ENCODE measurements at places on chromosomes 16 and 17.
A peak's percentile ranks its signal among the peaks of the same experiment; 100 is the strongest.

GRCh38 chr17:59627770-59628171 is 8.1 kb downstream of the CLTC start:
- no peak for DNase-seq

DNA sequence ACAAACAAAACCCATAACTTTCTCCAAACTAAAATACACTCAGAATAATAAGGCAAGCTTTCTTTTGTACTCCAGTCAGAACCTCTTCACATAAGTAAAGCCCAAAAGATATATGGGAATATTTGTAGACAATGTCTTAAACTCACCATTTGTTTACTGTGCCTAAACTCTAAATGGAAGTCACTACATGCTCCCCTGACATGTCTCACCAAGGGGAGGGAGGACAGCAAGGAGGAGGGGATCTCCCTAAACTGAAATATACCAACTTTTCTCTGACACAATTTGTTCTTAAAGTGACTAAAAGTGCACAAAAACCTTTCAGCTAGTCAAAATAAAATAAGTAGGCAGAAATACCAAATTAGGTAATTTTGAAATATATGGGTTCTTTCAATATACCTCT is 38.5 kb downstream of the GRB7 start:
- no peak for DNase-seq

DNA sequence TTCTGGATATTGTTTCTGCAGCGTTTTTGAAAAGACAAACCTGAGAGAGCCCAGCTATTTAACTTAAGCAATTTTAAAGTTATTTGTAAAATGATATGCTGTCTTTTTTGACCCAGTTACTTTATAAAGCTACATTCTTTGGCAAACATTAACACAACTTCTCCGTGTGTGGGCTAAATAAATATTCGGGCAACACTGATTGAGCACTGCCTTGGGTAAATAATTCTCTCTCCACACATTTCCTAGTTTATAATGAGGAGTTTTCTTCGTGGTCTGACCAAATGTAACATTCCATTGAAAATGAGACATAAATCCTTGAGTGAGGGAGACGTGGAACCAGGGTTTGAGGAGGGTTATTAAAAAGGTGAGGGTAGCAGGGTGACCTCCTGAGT is 142.8 kb downstream of the WWOX start:
- no peak for DNase-seq

DNA sequence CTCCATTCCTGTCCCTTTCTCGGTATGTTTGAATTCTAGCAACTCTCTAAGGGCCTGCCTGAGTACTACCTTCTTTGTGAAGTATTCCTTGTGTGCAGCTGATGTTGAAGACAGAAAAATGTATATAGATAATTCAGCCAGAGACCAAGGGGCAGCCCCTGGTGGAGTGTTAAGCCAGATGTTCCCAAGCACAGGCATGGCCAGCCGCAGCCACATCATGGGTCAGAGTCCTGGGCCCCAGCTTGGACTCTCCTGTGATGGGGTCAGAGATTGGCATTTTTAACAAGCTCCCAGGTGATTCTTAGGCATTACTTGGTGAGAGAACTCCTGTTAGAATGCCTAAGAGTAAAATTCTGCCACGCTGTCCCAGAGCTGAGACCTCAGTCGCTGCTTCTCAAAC is 100.8 kb downstream of the IRF8 start:
- DNase-seq, result no peak

- DNase-seq, result peak; percentile 97
These were observed 82.3 kb downstream of the CCDC182 start for GRCh38 chr17:57662644-57663308.

DNA sequence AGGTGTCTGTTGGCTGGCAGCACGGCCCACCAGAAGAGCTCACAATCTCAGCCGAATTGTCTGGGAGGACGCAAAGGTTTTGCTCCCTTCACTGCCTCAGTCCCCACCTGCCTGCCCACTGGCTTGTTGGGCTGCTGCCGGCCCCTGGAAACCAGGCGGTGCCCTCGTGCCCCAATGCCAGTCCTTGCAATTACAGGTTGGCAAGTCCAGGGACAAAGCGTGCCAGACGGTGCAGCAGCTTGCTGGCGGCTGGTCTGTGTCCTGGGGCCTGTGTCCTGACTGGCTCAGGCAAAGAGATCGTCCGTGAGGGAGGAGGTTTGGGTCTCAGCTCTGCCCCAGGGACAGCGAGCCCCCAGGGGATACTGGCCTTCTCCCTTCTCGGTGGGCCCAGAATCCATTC is 24.6 kb upstream of the SPNS2 start:
- DNase-seq, result no peak

- no peak for DNase-seq
These were observed 46.7 kb downstream of the USP32 start for GRCh38 chr17:60345233-60345632.

GRCh38 chr17:227946-228615 is 46.6 kb upstream of the DOC2B start:
- DNase-seq, result no peak

GRCh38 chr17:15281909-15282308 is 16.8 kb upstream of the PMP22 start:
- DNase-seq, result no peak

DNA sequence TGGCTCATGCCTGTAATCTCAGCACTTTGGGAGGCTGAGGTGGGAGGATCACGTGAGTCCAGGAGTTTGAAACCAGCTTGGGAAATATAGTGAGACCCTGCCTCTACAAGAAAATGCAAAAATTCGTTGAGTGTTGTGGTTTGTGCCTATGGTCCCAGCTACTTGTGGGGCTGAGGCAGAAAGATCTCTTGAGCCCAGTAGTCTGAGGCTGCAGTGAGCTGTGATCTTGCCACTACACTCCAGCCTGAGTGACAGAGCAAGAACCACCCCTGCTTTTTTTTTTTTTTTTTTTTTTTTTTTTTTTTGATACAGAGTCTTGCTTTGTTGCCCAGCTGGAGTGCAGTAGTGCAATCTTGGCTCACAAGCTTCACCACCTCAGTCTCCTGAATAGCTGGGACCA is 34.0 kb downstream of the ITGB3 start:
- DNase-seq, result no peak

DNA sequence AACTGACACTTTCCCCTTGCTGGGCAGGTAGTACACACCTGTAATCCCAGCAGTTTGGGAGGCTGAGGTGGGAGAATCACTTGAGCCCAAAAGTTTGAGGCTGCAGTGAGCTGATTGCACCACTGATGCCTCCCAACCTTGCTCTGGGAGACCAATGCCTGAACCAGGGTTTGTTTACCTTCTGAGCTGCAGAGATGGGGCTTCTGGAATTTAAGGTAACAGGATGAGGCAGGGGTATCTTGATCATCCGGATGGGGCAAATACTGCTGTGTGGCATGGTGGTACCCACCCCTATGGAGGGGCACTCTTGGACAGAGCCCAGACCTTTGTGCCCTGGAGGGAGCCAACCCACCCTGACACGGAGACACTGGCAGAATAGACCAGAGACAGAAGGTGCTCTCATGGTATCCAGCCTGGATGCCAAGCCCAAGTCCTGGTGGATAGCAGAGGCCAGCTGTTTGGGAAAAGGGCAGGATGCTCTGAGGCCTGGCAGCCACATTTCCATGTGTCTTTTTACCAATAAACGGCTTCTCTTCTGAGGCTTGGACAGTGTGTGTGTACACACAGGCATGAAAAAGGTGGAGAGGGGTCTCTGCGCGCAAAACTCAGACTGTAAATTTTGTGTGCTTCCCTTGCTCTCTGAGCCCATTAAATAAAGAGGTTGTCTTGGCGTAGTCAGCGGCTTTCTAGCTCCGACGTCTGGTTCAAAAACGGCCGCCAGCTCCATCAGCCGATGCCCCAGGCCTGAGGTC is 4.4 kb downstream of the ZNF48 start:
- DNase-seq, result no peak

GRCh38 chr16:87424266-87424665 is 32.1 kb downstream of the MAP1LC3B start:
- DNase-seq, result no peak

DNA sequence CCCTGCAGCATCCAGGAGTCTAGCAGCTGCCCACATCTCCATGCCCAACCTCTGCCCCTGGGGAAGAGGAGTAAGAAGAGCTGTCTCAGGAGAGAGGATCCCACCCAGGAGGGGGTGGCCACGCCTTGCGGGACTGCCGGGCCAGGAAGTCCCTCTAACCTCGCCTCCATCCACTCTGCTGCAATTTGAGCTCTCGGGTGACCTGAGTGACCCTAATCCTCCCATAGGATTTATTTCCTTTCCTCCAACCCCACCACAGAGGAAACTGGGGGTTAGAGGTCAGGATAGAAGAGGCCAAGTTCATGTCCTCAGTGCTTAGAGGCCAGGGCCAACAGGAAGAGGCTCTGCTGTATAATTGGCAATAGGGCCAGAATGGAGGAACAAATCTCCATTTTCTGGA is 22.6 kb upstream of the NGFR start:
- DNase-seq, result no peak

GRCh38 chr16:79623824-79624223 is 23.3 kb upstream of the MAF start:
- no peak for DNase-seq

GRCh38 chr16:8753416-8754054 is 43.9 kb downstream of the TMEM186 start:
- DNase-seq, result no peak

- no peak for DNase-seq
These were observed 3.5 kb downstream of the FMNL1 start for GRCh38 chr17:45225051-45225700.

- DNase-seq, result no peak
These were observed 386.0 kb downstream of the SOX9 start for GRCh38 chr17:72506773-72507172.

DNA sequence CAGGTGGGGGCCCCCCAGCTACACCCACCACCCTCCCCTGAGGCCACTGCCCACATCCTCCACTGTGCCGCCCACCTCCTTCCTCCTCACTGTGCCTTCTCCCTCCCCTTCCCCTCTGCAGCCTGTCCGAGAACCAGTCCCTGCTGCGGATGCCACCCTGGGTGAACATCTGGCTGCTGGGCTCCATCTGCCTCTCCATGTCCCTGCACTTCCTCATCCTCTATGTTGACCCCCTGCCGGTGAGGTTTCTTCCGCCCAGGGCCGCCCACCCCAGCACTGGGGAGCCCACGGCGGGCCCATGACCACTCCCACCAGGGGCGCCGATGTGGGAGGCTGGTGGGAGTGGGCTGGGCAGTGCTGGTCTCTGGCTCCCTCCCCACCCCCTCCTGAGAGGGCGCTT is 22.1 kb downstream of the RABEP2 start:
- no peak for DNase-seq

DNA sequence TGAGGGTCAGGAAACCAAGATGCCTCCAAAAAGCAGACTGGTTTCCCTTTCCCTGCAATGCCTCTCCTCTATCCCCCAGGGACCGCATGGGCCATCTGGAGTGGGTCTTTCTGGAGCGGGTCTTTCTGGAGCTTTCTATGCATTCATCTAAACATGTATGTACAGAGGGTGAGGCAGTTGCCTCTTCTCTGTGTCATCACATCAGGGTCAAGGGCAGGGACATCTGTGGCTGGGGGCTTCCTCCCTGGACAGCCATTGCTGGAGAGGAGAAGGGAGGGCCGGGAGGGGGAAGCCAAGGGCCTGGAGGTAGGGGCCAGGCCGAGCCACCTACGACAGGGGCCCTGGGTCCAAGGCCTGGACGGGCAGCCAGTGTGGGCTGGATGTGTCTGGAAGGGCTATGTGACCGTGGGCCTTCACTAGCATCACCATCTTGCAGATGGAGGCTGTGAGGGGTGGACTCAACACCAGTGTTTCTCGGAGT is 840 bp downstream of the ADCY7 start:
- DNase-seq, result no peak

DNA sequence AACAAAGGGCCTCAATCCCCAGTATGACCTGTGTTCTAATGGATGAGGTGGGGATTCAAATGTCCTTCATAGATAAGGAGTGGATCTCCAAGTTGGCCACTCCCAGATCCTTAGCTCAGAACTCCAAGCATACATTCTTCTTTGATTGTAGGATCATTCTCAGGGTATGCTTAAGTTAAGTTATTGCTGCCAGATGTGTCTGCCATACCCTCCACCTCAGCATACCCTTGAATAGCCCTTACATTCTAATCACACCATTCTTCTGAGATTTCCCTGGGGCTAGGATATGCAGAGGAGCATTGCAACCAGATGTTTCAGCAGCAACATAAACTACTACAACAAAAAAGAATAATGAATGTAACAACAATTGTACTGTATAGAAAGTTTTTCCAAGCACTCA is 1.6 kb upstream of the KRTAP2-4 start:
- no peak for DNase-seq

DNA sequence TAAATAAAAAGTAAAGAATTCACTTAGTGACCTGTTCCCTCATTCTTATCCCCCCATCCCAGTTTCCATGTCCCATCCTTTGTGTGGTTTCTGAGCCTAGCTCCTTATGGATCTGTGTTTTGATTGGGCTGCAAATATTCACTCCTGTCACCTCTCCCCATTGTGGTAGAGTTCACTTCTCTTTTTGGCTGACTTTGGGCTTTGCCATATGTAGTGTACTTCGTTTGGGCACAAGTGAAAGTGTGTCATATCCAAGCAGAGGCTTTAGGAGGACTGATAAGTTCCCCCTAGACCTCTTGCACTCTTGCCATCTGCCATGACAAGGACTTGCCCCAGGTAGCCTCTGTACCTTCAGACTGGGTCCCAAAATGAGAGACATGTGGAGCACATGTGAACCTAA is 13.0 kb upstream of the DHRS7B start:
- no peak for DNase-seq

- DNase-seq, result no peak
These were observed 30.7 kb upstream of the ARL6IP1 start for GRCh38 chr16:18832006-18832405.

DNA sequence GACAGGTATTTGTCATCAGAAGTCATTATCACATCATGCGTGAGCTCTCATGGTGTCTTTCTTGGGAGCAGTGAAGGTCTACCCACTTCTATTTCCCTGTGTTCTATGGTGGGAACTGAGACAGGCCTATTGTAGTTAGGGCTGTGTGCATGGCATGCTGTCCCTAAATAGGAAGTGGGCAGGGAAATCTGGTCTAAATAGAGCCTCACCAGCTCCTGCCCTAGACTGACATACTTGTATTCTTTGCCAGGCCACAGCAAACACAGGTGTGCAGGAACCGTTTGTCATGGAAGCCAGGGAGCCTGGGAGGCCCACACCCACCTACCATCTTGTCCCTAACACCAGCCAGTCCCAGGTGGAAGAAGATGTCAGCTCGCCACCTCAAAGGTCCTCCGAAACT is 10.1 kb downstream of the SLC7A6 start:
- DNase-seq, result no peak

GRCh38 chr17:11252146-11252545 is 11.1 kb downstream of the SHISA6 start:
- no peak for DNase-seq

- no peak for DNase-seq
These were observed 108.6 kb downstream of the IRX3 start for GRCh38 chr16:54177862-54178477.

DNA sequence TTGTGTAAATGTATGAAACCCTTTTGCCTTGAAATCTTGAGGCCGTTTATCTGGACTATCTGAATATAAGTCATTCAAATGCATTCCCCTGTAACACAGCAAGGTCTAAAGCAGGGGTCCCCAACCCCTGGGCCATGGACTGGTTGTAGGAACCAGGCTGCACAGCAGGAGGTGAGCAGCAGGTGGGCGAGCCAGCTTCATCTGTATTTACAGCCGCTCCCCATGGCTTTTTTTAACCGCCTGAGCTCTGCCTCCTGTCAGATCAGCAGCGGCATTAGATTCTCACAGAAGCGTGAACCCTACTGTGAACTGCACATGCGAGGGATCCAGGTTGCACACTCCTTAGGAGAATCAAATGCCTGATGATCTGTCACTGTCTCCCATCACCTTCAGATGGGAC is 24.1 kb downstream of the DNAH3 start:
- no peak for DNase-seq

GRCh38 chr17:16936536-16937310 is 35.2 kb downstream of the TNFRSF13B start:
- DNase-seq, result no peak

GRCh38 chr16:86026916-86027315 is 128.0 kb downstream of the IRF8 start:
- no peak for DNase-seq
